Endothelial cell of umbilical vein (primary cell): ENCODE measurements at places on chromosomes 11 and 22. TPM values are rescaled to one million over a fixed set of nuclear protein-coding genes. Genes with fewer than 3 reads are reported as not detected.
A peak's percentile ranks its signal among the peaks of the same experiment; 100 is the strongest.

- no peaks in the 10 kb centered on the region for H3K27me3 ChIP-seq
- H3K4me3 ChIP-seq = peak overlapping the region; percentile 71
- peak overlapping the region; percentile 99 for H3K27ac ChIP-seq
- peaks cover 54% of the 10 kb centered on the region for H3K4me1 ChIP-seq
- peak; percentile 55 for DNase-seq
Observed at GRCh38 chr22:37560608-37561211, 430 bp downstream of the CDC42EP1 start.

DNA sequence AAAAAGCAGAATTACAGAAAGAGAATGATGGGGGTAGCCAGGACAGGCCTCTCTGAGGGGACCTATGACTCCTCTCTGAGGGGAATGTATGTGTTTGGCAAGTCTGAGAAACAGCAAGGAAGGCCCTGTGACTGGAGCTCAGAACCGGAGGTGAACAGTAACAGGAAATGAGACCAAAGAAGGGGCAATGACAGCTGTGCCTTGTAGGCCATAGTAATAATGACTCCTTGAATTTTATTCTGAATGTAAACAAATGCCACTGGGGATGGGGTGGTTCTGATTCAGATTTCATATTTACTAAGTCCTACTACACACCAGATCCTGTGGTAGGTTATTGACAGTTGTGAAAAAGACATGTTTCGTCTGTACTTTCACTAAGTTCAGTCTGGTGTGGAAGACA lies 52.8 kb upstream of the APOA1 start:
- H3K4me3 ChIP-seq = no peak overlapping the region
- peaks cover 3% of the 10 kb centered on the region for H3K4me1 ChIP-seq
- no peak overlapping the region for H3K27ac ChIP-seq
- H3K36me3 ChIP-seq = no peaks in the 10 kb centered on the region
- DNase-seq = peak; percentile 46
- no peaks in the 10 kb centered on the region for H3K27me3 ChIP-seq

GRCh38 chr11:72452495-72452894 lies 18.2 kb upstream of the CLPB start:
- no peaks in the 10 kb centered on the region for H3K4me1 ChIP-seq
- H3K27ac ChIP-seq = no peak overlapping the region
- H3K36me3 ChIP-seq = no peaks in the 10 kb centered on the region
- no peak for DNase-seq

The UBTFL1 gene
- polyA plus RNA-seq = not detected in 2 replicates

The FGF19 gene
- 0.03 TPM in 1 of 2 replicates, not detected in the other for polyA plus RNA-seq
